ENCODE measurements at places on chromosomes 3 and 15.

GRCh38 chr15:75921732-75922703 is 18.3 kb downstream of the FBXO22 start:
- no peak for DNase-seq

DNA sequence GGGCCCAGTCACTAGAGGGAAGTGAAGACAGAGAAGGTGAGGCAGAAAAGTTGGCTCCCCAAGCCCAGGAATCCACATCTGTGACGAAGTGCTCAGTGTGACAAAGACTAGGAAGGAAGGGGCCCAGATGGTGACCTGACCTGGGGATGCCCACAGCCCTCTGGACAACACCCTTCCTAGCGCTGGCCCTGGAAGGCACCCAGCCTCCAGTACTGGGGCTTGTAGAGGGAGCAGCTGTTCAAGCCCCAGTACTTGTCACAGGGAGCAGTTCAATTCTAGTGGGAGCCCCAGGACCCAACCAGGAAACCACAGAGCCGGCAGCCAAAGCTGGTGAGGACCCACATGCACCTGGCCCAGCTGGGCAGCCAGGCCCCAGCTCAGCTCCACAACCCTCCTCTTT is 190.8 kb downstream of the XXYLT1 start:
- no peak for DNase-seq

DNA sequence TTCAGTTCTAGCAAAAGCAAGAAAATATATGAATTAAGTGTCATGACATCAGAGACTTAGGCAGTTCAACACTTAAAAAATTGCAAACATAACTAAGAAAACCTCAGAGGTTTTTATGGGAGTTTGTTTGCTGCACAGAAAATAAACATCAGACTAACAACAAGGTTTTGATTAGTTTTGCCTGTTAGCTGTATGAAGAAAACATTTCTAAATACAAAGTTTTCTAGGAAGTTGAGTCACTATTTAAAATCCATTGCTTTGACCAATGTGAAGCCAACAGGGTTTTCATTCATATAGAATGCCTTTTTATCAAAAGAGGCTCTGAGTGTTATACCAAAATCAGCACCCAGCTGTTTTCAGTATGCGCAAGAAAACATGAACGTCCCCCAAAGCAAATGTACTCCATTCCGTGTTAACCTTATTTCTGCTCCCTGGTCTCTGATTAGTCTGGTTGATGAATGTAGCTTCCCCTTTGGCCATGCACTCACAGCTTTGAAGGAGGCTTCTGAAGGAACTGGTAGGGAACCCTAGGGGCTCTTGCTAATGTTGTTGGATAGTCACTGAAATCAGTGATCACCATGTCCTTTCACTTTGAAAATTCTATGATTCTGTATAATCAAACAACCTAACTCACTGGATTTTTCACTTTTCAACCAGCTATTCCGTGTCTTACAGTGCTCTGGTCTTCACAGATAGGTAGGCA is 89.6 kb upstream of the TSEN2 start:
- DNase-seq, result no peak

DNA sequence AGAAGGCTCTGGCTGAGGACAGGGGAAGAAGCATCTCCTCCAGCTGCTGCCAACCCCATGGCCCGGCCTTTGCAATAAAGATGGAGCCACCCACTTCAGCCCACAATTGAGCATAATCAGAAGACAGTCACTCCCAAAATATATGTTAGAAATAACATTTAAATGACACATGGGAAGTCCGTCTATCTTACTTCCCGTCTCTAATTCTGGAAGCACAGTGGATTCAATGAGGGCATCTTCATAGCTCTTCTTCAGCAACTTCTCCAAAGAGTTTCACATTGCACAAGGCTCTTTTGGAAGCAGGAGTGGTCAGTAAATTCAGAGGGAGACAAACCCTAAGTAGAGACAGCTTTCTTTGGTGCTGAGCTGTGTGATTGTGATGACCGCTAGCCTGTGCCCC is 67.0 kb upstream of the SEC61A1 start:
- DNase-seq, result no peak

GRCh38 chr3:60294181-60294580 is 957.1 kb downstream of the FHIT start:
- no peak for DNase-seq

DNA sequence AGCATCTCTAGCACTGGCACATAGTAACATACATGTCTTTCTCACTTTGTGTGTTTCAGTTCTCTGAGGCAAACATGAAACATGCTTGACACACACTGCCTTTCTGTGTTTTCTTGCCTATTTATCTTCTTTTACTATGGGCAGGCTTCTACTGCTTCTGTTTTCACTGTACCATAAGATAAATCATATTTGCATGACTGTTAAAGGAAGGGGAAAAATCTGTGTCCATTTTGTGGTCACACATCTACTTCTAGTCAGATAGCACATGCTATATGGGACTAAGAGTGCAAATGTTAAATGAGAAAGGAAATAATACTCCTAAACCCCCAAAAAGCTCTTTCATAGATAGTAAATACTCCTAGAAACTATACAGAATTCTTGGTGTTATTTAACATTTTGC is 386.4 kb downstream of the ZBTB20 start:
- DNase-seq, result no peak

DNA sequence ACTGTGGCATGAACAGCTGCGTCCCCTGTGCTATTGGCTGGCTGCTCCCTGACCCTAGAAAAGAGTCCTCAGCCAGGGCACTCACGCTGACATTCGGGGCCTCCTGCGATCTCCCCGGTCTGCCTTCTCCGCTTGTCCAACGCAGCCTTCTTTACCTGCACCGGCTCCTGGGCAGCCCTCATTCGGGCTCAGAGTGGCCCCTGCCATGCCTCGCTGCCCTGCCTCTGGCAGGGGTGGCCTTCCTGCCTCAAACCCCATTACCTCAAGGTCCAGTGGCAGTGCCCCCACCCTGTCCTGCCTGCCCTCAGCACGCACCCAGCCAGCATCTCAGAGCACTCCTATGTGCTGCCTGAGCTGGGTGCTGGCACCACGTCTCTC is 86.5 kb downstream of the TBC1D2B start:
- DNase-seq, result no peak
